Large intestine (tissue), 12 donors: ENCODE measurements at places on chromosomes 6 and 20.

DNA sequence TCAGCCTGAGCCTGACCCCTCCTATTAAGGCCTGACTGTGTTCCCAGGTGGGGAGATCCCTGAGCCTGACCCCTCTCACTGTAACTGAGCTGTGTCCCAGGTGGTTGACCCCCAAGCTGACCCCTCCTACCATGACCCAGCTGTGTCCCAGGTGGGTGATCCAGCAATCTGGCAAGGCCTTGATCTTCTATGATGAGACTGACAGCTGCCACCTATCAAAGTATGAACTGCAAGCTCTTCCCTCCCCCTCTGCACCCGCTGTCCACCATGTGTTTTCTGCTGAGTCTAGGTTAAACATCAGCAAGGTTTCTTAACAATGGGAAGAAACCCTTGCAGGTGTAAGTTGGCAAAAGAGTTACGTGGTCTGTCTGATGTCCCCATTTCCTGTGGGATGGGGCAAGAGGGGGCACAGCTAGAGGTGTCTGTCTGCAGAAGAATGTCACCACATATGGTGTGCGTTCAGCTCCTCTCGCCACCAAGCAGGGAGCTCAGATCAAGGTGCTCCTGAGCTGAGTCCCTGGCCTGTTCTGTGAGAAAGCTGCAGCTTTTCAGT, 5.9 kb downstream of the PXDC1 start:
- DNase-seq = no peak

- no peak for DNase-seq
Observed at GRCh38 chr6:20969551-20969950, 435.3 kb downstream of the CDKAL1 start.

GRCh38 chr6:4961322-4962168, 42.3 kb downstream of the RPP40 start:
- no peak for DNase-seq

DNA sequence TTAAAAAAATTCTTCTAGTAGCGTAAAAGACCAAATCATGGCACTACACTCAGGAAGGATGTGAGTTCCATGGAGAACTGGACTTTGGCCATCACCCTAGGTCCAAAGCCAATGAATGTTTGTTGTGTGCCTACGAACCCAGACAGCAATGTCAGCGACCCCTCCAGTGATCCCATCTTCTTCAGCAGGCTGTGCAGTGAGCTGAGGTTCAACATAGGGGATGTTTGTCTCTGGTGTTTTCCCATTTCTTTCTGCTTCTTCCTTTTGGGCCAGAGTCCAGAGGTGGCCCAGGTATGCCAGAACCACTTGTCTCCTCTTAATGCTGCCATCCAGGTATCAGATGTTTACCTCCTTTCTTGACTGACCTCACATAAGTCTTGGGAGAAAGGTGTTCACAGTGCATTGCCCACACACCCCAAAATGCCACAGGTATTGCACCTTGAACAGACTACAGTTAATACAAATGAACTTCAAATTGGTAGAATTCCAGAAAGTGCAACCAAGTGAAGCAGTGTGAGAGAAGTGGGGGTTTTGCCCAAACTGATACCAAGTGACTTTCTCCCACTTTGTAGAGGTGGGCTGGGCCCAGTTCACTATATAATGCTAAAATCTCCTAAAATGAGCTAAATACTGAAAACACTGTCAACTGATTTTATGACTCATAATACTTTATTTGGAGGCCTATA, 14.1 kb downstream of the KIZ start:
- DNase-seq = no peak

DNA sequence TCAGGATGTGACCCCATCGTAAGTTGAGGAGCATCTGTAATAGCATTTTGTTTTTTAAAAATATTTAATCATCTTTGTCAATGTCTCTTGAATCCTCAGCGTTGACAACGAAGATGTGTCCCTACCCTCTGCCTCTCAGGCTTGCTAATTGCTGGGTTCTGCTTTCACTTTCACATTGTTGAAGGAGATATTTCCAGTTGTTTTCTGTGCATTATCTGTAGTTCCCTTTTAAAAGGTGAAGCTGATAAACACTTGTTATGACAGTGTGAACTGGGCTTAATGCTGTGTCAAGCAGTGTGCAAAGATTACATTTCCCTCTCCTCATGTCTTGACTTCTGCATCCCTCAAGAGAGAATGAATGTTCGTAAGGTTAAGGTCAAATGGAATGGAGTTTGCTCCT, 54.9 kb downstream of the CSE1L start:
- peak; percentile 29 for DNase-seq

- peak; percentile 9 for DNase-seq
Observed at GRCh38 chr6:69866351-69866769, at the start of gene COL19A1. TSS of gene COL19A1 (plus strand) at chr6:69866556. CDS start at chr6:69879568, 13,012 bp downstream.

DNA sequence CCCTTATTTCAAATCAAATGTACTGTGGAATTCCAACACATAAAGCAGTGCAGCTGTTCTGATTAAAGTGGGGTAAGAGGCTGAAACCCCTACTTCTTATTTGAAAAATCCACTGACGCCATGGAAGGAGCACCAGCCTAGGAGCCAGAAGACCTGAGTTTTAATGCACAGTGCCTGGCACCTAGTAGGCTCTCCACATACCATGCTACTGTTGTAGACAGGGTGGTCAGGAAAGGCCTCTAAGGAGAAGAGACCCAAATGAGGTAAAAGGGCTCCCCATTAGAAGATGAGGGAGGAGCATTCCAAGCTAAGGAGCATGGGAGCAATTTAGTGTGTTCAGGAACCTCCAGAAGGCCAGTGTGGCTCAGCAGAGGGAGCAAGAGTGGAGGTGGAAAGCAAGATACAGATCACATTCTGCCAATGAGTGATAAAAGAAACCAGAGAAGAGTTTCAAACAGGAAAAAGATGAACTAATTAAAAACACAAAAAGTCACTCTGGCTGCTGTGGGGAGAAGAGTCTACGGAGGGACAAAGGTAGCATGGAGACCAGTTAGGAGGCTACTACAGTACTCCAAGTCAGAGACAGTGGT, 11.8 kb upstream of the ZNF76 start:
- DNase-seq = no peak

- DNase-seq = no peak
Observed at GRCh38 chr6:108807928-108808327, 40.3 kb upstream of the ARMC2 start.

DNA sequence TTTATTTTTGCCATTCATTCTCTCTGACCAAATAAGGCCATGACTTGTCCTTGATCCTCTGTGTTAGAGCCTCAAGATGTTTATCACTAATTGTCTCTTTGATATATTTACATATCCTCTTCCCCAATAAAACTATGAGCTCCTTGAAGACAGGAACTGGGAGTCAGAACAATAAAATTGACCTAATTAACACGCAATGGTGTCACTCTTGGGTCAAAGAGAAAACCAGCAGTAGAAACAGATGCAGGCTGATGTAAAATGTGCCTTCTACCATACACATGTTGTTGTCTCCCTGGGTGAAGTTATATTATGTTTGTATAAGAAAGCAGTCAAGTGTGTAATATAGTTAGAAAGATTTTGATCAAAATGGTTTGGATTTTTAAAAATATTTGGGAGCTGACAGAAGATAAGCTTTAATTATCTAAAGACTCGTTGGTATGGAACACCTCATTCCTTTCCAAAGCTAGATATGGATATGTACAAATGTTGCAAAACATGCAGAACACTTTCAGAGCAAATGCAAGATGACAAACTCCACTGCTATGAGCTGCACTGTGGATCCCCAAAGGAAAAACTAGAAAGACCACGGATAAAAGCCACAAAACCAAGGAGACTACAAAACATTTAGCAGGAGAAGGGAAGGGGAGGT, 109.7 kb upstream of the STMND1 start:
- no peak for DNase-seq

GRCh38 chr6:78089531-78089930, 436.7 kb downstream of the MEI4 start:
- no peak for DNase-seq

DNA sequence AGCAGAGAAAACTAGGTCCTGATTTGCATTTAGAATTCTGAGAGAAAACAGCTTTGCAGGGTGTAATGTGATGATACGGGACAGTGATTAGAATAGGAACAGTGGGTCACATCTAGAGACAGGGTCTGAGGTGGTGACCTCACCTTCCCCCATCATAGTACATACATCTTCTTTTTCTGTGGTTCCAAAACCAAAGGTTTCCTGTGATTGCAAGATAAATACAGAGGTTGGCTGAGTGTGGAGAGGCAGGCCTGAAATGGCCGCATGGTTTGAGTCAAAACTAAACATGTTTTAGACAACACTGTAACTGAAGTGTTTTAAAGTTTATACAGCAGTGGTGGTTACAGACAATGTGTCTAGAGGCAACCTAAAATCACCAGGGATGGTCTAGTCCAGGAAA, 10.4 kb upstream of the NT5DC1 start:
- DNase-seq = no peak

DNA sequence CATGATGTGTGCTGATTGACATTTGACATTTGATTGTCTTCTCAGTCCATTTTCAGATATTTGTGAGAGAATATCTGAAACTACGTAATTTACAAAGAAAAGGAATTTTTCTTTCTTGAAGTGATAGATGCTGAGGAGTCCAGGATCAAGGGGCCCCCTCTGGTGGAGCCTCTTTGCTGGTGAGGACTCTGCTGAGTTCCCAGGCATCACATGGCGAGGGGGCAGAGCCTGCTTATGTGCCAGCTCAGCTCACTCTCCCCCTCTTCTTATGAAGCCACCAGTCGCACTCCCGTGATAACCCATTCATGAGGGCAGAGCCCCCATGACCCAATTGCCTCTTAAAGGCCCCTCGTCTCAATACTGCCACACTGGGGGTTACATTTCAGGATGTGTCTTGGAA, 91.3 kb downstream of the RPP40 start:
- no peak for DNase-seq

- no peak for DNase-seq
Observed at GRCh38 chr6:146999766-147000165, 204.5 kb upstream of the STXBP5 start.

- peak; percentile 11 for DNase-seq
Observed at GRCh38 chr6:69584913-69585729, 211.7 kb downstream of the LMBRD1 start.

GRCh38 chr20:40197691-40198090, 491.3 kb downstream of the MAFB start:
- no peak for DNase-seq

- no peak for DNase-seq
Observed at GRCh38 chr6:113619077-113619476, 238.1 kb upstream of the MARCKS start.
